ENCODE measurements at places on chromosomes 4 and X.
A peak's percentile ranks its signal among the peaks of the same experiment; 100 is the strongest.

DNA sequence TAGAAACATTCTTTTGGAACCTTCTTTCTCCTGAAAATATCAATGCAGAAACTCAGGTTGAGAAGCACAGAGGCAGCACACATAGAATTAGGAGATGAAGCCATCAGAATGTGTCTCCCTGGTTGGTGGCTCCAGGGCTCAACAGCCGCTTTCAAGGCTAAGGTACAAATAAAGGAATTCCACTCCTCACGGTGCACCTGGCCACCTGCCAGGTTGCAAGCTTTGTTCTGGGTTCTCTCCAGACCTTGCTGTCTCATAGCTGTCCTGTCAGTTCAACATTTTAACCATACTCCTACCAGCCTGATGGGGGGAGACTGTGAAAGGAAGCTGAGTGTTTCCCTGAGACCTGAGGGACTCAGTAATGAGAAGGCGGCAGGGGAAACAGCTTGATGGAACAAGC lies 96.3 kb upstream of the HPF1 start:
- DNase-seq, result no peak

- peak; percentile 24 for DNase-seq
Observed at GRCh38 chrX:136687457-136687856, 39.5 kb downstream of the CD40LG start.

- DNase-seq, result no peak
Observed at GRCh38 chrX:39654952-39655351, 442.8 kb downstream of the BCOR start.

GRCh38 chrX:48083212-48083611 lies 11.8 kb upstream of the ZNF630 start:
- DNase-seq, result peak; percentile 1

GRCh38 chr4:10033191-10033881 lies 12.0 kb upstream of the SLC2A9 start:
- DNase-seq, result no peak

DNA sequence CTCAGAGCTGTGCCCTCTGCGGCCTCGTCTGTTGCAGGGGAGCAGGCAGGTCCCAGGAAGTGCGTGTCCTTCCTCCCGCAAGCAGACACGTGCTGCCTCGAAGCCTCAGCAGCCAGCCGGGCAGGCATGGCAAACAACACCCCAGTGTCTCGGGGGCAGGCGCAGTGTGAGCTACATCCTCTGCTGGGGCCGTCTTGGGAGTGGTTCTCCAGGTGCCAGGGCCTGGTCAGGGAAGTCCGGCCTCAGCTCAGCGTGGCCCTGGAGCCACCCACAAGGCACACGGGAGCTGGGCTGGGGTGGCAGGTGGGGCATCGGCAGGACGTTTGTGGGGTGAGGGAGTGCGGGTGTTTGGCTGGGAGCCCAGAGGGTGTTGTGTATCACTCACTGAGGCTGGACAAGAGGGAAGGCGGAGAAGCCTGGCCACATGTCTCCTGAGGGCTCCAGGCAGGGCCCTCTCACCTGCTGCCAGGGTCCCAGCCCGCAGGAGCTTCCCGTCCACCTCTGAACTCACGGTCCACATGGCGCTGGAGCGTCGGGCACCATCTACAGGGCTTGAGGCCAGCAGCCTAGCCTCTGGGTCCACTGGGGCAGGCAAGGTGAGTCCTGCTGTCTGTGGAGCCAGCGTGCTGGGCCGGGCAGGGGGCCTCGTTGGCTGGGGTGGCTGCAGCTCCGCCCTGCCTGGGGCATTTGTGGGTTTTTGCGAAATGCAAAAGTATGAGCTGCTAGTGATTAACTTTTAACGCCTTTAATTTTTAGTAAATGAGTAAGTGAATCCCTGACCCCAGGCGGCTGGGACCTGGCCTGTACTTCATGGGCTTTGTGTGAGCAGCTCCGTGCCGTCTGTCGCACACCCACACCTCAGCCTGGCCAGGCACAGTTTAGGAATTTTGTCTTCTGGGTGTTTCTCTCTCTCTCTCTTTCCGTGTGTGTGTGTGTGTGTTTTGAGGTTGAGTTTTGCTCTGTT lies 17.3 kb upstream of the UVSSA start:
- DNase-seq, result no peak

GRCh38 chr4:7540206-7540605 lies 105.5 kb upstream of the PSAPL1 start:
- DNase-seq, result no peak

DNA sequence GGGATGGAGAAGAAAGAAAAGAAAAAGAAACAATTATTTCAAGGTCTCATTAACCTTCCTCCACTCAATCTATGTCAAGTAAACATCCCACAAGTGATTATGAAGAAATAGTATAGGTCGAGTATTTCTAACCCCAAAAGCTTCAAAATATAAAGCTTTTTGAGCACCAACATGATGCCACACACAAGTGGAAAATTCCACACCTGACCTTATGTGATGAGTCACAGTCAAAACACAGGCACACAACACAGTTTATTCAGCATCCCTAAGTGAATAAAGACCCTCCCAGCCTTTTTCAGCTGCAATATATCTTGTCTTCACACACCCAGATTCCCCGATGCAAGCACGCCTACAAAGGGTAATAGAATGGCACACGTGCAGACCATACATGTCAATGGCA lies 51.7 kb upstream of the VEGFC start:
- DNase-seq, result no peak

- DNase-seq, result no peak
Observed at GRCh38 chr4:185912779-185913178, 100.8 kb upstream of the SORBS2 start.

DNA sequence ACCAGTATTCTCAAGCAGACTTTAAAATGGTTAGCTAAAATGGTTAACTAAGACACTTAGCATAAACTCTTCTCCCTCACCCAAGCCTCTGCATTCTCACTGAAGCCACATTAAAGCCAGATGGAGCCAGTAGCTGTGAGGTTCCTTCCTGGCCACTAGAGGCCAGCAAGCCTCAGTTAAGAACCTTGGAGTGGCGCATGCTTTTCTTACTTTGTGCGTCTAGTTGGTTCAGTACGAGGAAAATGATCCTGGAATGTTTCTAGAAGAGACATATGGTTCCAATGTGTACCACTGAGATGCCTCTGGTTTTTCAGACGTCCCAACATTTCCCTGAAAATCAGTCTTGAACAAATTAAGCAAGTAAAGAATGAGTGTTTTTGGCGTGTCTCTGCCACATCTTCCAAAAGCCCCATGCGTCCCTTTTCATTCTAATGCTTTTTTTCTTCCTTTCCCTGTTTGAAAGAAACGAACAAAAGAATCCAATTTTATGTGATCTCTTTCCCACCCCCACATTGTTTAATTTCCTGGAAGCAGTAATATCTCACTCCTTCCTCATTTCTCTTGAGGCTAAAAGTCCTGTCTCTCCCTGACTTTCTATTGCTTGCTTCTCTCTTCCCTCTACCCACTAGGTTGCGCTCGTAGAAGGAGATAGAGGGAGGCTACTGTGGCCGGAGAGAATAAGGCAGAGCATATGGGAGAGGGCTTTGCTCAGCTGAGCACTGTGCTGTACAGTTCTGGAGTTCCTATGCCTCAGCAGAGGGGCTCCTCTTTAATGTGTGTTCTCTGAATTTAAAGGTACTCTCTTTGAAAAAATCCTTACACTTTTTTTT lies 82.9 kb upstream of the TAB3 start:
- DNase-seq, result no peak

DNA sequence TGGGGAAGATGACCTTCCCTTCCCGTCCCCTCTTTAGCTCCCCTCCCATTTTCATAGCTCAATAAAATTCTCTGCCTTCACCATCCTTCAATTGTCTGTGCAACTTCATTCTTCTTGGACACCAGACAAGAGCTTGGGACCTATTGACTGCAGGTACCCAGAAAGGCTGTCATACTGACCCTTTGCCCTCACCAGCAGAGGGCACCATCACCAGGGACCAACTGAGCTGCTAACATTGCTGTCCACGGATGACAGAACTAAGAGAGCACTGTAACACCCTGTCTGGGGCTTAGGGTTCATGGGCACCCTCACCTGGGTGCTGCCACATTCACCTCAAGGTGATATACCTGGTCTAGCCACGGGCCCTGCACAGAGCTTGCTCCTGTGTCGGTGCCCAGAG lies 141.3 kb upstream of the VCX3B start:
- DNase-seq, result no peak

DNA sequence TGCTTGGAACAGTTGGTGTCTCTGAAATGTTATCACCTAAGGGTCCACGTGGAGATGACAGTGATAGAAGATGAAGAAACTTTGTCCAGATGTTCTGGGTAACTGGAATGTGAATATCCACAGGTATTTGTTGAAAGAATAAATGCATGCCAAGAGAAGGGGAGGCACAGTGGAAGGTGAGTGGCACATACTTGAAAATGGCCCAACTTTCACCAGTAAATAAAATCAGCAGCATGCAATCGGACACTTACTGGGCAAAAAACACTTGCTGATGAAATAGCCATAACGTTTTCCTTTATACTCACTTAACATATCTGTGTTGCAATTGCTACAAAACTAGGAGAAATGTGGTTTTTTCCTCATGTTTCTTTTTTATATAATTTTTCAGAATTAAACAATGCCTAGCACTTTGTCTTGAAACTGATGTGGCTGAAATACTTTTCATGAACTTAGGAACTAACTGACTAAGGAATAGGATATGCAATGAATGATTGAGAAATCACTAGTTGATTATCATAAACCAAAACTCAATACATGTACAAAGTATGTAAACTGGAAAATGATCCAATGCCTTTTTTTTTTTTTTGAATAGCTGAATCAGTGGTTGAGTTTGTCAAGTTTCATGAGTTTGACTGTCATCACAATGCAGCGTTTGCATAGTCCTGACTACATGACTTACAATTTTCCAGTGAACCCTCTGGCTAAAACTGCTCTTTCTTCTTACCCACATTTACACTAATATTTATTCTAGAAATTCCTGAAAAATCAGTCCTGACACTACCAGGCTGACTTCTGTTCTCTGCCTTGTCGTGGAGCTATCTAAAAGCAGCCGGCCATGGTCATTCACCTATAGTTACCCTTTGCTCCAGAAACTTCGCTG lies 127.4 kb downstream of the CPE start:
- no peak for DNase-seq
